Activated CD4-positive, alpha-beta memory T cell treated with anti-CD3 and anti-CD28 coated beads for 36 hours (primary cell): ENCODE measurements at places on chromosomes 12 and 14. TPM values are rescaled to one million over a fixed set of nuclear protein-coding genes. Genes with fewer than 3 reads are reported as not detected.

- no peaks in the 10 kb centered on the region for H3K4me1 ChIP-seq
- DNase-seq: no peak
- H3K4me3 ChIP-seq: no peak overlapping the region
- H3K27me3 ChIP-seq: no peaks in the 10 kb centered on the region
- no peak overlapping the region for H3K27ac ChIP-seq
Measured at GRCh38 chr14:75851574-75851866, 130.3 kb downstream of the TGFB3 start.

GRCh38 chr12:20798554-20798953 is 12.0 kb upstream of the SLCO1B3 start:
- no peak overlapping the region for H3K4me3 ChIP-seq
- no peaks in the 10 kb centered on the region for H3K36me3 ChIP-seq
- H3K4me1 ChIP-seq: no peaks in the 10 kb centered on the region
- H3K27ac ChIP-seq: no peak overlapping the region

DNA sequence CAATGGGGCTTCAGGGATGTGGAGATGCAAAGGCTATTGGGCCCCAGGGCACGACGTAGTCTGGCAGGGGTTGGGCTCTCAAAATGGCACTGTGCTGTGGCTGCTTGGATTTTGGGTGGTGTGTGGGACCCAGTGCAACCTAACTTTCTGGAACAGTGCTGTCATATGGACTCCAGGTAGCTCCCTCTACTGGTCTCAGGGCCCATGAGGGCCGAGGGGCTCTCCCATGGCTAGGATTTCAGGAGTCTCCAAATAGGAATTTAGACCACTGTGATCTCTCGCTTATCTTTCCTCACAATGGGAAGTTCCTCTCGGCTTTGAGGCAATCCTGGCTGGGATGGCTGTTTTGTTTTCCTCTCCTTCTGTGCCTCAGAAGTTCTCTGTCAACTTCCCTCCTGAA is 68.2 kb upstream of the MUCL1 start:
- H3K36me3 ChIP-seq: peaks cover 10% of the 10 kb centered on the region
- H3K4me3 ChIP-seq: no peak overlapping the region
- no peaks in the 10 kb centered on the region for H3K4me1 ChIP-seq

DNA sequence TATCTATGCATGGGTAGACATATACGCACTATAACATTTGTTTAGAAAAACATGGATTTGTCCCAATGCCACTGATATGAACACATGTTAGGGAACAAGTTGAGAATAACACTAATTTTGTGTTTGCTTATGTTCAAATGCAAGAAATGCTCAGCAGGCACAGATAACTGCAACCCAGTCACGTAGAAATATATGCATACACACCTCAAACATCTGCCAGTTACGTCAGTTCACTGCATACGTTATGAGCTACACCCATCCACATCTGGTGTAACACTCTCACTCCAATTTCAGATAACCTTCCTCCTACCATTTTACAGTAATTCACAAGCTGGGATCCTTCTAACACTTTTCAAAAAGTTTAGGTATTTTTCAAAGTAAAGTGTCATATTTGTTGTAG is 10.7 kb downstream of the PAWR start:
- H3K27ac ChIP-seq: no peak overlapping the region
- no peaks in the 10 kb centered on the region for H3K4me1 ChIP-seq
- peaks cover 15% of the 10 kb centered on the region for H3K27me3 ChIP-seq
- no peaks in the 10 kb centered on the region for H3K36me3 ChIP-seq
- H3K4me3 ChIP-seq: no peak overlapping the region

DNA sequence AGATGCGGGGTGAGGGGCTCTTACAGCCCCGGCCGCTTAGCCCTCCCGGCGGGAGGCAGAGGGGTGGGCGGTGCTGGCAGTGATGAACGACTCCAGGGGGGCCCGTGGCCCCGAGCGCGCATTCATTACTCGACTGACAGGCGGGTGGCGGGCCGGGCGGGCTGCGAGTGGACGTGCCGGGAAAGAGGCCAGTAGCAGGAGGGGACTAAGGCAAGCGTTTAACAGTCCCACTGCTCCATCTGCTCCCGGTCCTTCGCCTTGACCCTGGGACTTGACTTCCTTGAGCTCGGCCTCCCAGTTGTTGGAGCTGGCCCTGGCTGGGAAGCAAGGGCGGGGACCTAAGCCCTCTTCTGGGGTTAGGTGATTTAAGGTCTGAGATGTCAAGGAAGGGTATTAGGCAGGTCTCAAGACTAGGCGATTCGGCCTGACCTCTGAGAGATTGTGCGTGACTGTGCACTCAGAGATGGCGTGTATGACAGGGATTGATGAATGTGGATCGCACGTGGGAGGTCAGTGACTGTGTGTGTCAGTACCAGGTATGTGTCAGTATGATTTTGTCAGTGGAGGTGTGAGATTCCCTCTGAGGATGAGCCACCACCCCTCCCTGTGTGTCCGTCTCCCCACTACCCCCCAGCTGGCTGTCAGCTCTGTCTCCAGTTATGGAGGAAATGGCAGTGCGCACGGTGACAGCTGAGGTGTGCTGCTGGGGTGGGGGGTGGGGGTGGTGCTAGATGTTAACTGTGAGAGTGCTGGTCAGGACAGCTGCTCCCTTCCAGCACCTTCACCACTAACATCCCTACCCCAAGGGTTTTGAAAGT is 3.6 kb upstream of the DNAJC22 start:
- H3K4me1 ChIP-seq: peaks cover 37% of the 10 kb centered on the region
- DNase-seq: peak; percentile 76
- H3K27ac ChIP-seq: no peak overlapping the region
- peak overlapping the region; percentile 53 for H3K4me3 ChIP-seq
- H3K27me3 ChIP-seq: peaks cover 64% of the 10 kb centered on the region

DNA sequence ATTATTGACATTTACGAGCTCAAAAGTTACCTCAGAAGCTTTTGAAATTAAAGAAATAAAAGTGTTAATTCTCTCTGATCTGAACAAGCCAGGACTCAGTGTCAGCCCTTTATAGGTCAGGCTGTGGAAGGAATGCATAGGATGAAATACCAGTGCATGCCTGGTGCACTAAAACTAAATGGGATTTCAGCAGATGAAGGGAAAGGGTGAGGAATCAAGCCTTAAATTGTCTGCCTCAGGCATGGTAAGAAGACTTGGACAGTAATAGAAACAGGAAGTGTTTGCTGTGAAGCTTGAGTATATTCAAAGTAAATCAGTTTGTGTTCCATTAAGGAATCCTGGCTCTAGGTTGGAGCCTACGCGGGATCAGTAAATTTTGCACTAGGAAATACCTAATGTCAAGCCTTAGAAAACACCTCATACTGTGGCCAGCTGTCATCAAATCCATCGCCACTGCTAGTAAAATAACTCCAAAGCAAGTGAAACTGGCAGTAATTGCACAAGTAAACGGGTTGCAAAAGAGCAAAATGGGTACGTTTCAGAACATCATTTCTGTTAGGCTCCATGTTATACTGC is 76.3 kb downstream of the PDE3A start:
- H3K27me3 ChIP-seq: peaks cover 2% of the 10 kb centered on the region
- no peak overlapping the region for H3K27ac ChIP-seq
- H3K4me1 ChIP-seq: no peaks in the 10 kb centered on the region
- no peak overlapping the region for H3K4me3 ChIP-seq

GRCh38 chr12:90611048-90611447 is 343.9 kb downstream of the CCER1 start:
- no peak overlapping the region for H3K27ac ChIP-seq
- H3K36me3 ChIP-seq: no peaks in the 10 kb centered on the region
- no peaks in the 10 kb centered on the region for H3K27me3 ChIP-seq

GRCh38 chr12:6968426-6968825 is 2.0 kb downstream of the PHB2 start:
- H3K4me1 ChIP-seq: peaks cover 62% of the 10 kb centered on the region
- H3K27me3 ChIP-seq: no peaks in the 10 kb centered on the region
- peak overlapping the region; percentile 98 for H3K27ac ChIP-seq
- peaks cover 50% of the 10 kb centered on the region for H3K36me3 ChIP-seq

DNA sequence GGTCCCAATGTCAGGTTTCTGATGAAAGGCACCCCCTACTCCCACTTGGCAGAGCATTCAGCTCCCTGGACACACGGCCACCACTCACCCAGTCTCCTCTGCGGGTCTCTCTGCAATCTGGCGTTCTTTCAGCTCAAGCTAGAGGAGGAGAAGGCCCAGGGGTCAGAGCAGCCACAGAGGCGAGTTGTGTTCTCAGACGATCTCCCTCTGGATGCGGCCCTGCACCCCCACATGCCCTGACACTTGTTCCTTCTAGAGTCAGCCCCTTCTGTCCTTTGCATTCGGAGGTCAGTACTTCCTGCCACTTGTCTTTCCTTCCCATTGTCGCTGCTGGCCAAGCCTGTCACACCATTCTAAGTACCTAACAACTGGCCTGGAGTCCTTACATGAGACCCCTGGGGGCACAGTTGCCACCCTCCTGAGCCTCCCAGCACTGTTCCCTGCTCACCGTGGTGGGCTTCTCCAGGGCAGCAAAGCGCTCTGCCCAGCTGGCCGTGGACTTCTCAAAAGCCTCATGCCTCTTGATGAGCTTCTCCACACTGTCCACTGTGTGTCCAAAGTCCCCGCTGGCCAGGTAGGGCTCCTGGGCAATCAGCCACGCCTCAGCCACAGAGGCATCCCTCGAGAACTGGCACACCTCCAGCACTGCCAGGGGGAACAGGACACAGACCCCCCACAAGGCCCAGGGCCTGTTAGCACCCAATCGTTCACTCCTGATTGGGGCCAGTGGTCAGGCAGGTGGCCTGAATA is 63.2 kb downstream of the PLEKHG3 start:
- peaks cover 46% of the 10 kb centered on the region for H3K4me1 ChIP-seq
- H3K4me3 ChIP-seq: no peak overlapping the region
- DNase-seq: no peak
- no peak overlapping the region for H3K27ac ChIP-seq
- H3K27me3 ChIP-seq: no peaks in the 10 kb centered on the region
- no peaks in the 10 kb centered on the region for H3K36me3 ChIP-seq

- no peak for DNase-seq
Measured at GRCh38 chr12:115553622-115554021, 723.9 kb downstream of the MED13L start.

DNA sequence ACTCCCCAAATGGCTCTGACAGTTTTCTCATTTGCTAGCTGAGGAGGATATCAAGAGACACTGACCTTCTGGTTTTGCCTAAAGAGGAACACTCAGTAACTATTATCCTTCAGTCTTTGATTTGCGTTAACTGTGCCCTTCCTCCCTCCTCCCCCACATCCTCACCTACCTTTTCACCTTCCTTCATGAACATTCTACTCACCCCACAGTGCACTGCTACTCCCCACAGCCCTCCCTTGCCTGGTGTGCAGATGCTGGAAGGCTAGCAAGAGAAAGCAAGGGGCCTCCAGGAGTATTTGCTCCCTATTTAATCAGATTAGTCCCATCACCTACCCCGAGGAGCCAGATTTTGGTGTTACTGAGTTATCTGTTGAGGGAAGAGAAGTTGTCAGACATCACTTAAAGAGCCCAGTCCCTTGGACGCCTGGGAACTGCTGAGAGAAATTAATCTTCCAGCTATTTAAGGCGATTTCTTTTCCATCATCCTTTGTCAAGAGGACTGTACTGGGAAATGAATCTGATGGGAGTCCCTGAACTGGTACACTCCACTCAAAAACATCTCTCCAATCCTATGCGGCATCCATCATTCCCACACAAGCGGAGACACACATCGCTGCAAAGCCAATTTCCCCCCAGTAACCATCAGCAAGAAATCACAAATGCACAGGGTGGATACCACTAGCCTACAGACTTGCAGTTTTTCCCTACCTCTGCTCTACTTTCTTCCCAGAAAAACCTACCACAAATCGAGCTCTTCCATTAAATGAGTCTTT is 11.5 kb downstream of the PSMB5 start:
- no peak for DNase-seq

DNA sequence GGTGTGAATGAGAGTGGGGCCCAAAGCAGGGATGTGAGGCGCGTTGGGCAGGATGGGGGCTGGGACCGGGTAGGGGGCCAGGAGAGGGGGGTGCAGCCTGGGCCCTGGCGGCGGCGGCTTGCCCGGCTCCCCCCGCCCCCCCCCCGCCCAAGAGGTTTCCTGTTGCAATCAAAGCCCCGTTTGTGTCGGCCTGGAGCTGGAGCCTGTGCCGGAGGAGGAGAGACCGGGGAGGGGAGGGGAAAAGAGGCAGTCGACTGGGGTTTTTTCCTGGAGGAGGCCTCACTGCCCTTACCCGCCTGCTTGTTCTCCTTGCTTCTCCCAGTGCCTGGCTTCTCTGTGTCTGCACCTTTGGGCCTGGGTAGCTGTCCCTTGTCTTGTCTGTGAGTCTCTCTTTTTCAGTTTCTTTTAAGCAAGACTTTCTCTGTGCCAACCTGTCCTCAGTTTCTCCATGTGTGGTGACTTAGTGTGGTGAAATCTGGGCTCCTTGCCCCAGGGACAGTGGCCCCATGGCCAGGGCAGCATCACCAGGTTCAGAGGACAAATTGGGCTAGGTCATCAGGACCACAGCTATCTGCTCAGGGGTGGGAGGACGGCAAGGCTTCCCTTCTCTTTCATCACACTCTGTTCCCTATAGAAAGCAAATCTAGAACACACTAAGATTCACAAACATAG is 8.5 kb downstream of the RARG start:
- H3K4me3 ChIP-seq: peak overlapping the region; percentile 65
- peaks cover 63% of the 10 kb centered on the region for H3K4me1 ChIP-seq
- peaks cover 5% of the 10 kb centered on the region for H3K36me3 ChIP-seq
- peak; percentile 48 for DNase-seq
- H3K27me3 ChIP-seq: no peaks in the 10 kb centered on the region

DNA sequence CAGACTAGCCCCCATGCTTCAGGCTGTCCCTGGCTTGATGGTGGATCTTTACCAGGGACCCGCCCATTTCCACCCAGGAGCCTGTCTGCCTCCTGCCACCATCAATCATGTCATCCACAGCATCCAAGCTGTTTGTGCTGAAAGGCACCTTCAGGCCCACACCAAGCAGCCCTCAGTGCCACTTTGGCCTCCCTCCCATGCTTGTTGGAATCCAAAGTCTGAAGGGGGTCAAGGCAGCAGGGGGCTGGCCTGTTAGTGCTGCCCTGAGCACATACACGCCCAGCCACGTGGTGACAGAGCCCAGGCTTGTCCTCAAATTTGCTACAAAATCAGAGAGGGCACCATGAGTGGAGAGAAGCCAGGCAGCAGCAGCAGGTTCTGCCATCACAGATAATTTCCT is 1146.8 kb downstream of the FSCB start:
- no peaks in the 10 kb centered on the region for H3K4me1 ChIP-seq
- no peak for DNase-seq
- H3K27ac ChIP-seq: no peak overlapping the region
- no peaks in the 10 kb centered on the region for H3K36me3 ChIP-seq

IL31 gene
- total RNA-seq: 4.0 TPM

MLH3 gene
- total RNA-seq: 19.7 TPM

MYF5 gene
- total RNA-seq: not detected

CISTR gene
- not detected for total RNA-seq

TAS2R20 gene
- total RNA-seq: 0.36 TPM

ZFHX2 gene
- total RNA-seq: 1.4 TPM

GPHN gene
- total RNA-seq: 23.1 TPM
